Caco-2 (cell line): ENCODE measurements at places on chromosomes 5 and 9.

GRCh38 chr9:130936285-130937117, 2.5 kb downstream of the FIBCD1 start:
- peak; percentile 67 for DNase-seq

GRCh38 chr5:103283120-103283519, 24.6 kb downstream of the MACIR start:
- DNase-seq = no peak

GRCh38 chr9:6415266-6415665, 2.3 kb downstream of the UHRF2 start:
- DNase-seq = no peak

- no peak for DNase-seq
These were observed 4.2 kb upstream of the ANXA2R start for GRCh38 chr5:43044181-43044914.

DNA sequence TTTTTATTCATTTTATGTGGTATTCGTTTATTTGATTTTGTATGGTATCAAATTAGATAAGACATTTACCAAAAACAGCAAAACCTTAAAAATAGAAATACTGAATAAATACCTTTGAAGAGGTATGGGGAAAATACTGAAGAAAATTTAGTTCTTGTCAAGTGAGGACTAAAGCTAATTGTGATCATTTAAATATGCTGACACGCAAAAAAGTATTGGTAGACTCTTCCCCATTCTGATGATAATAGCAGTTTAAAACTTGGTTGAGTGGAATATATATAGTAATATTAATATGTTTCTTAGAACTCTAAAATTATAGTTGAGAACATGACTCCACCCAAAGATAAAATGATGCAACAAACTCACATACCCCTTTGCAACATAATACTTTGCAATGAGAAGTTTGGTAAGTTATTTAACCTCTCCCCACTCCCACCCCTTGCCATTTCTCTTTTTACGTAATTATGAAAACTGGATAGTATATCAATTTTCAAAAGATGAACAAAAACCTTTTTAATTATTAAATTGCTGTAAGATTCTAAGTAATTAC, 30.1 kb upstream of the SNX24 start:
- no peak for DNase-seq

DNA sequence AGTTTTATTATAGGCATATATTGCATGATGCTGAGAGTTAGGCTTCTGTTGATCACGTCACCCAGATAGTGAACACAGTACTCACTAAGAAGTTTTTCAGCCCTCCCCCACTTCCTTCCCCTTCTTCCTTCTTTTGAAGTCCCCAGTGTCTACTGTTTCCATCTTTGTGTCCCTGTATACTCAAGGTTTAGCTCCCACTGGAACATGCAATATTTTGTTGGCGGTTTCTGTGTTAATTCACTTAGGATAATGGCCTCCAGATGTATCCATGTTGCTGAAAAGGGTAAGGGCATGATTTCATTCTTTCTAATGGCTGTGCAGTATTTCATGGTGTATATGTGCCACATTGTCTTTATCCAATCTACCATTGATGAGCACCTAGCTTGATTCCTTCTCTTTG, 764.3 kb downstream of the MTRR start:
- no peak for DNase-seq

- DNase-seq = no peak
These were observed 600.7 kb upstream of the SGCD start for GRCh38 chr5:155726267-155726666.

DNA sequence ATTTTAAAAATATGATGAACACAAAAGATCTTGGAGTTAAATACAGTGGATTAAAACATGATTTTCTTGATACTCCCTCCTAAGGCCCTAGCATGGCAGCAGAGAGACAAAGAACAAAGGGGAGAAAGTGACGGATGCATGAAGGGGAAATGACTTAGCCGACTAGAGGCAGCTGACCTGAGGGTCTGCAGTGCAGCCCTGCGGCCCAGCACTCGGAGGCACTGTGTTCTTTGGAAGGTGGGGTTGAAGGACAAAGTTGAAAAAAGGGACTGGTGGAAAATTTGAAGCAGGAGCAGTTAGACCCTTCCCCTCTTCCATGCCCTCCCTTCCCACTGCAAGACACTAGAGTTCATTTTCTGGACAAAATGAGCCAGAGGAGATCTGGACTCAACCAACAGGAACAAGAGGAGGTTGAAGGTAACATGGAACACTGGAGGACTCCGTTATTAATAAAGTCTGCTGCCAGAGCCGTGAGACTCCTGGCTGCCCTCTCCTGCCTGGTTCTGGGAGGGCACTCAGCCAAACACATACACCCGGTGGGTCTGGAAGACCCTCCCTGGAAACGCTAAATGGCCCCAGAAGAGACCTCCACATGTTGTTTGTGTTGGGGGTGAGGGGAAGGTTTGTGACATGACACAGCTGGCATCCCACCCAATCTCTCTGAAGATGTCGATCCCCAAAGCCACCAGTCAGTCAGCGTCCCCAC, 98.1 kb downstream of the JMY start:
- DNase-seq = no peak

GRCh38 chr5:17788351-17788750, 154.1 kb downstream of the TAF11L14 start:
- DNase-seq = no peak

DNA sequence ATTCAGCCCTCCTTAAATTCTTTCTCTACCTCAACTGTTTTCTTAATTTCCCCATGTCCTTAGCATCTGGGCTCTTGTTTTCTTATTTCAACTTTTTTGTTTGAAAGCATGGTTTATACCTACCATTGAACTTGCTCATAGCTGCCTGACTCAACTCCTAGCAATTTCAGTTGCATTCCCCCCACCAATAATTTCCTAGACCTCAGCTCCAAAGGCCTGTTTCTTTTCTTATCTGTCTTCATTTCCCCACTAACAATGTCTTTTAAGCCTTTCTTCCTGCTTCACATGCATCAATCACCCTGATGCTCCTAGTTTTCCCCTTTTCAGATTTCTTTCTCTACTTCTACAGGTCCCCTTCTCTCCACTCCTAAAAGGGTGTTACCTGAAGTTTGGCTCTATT, 129.7 kb upstream of the PDE4D start:
- no peak for DNase-seq

DNA sequence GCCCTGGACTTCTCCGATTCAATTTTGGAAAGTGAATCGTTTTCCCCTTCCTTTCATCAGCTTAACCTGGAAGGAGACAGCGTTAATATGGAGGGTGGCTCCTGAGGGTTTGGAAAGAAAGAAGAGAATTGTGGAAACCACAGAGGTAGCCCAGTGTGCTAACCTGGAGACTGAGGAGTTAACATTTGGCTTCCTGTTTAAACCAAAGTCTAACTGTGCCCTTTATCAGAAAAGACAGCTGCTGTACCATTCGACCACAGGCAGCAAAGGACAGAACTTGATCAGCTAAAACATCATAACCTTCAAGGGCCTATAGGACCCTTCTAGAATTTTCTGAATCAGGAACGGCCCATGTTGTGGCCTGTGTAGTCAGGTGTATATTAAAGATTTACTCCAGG, 735 bp downstream of the IDNK start:
- DNase-seq = no peak

DNA sequence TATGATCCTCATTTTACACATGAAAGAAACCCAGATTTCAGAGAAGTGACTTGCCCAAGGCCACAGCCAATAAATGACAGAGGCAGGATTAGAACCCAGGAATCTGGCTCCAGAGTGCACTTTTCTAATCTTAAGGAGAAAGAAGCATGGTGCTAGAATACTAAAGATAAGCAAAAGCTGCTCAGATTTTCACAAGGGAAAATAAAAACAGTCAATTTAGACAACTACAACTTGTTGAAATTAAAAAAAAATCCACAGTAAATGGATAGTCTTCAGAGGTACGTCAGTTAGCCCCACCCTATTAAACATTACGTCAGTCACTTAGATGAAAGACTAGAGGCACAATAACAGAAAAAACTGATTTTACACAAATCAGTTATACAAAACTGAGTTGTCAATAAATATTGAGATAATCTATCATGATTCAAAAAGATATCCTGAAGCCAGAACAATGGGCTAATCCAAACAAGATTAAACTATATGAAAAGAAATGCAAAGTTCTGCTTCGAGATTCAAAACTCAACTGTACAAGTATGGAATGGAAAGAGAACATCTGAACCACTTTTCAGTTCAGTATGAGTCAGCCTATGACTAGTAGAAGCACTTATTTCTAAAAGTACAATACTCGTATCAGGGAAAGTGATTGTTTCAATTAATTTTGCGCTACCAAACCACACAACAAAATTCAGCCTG, 9.3 kb downstream of the TMEM245 start:
- no peak for DNase-seq

- DNase-seq = no peak
These were observed 8.3 kb downstream of the ZDHHC11B start for GRCh38 chr5:775961-776861.

GRCh38 chr5:111929867-111930266, 172.9 kb upstream of the NREP start:
- DNase-seq = no peak

DNA sequence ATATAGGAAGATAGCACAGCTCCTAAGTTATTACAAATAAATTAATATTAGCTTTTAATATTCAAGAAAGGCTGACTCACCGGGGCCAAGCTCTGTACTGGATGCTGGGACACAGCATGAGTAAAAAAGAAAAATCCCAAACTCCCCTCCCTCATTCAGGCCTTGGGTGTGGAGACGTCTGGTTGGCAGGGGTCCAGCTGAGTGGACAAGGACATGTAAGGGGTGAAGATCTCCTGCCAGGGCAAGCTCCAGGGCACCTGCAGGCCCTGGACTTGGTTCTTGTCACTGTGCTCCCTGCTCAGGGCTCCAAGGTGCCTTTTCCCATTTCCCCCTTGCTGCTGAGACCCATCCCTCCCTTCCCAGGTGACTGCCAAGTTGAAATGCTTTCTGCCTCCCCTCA, 388.5 kb downstream of the ENC1 start:
- no peak for DNase-seq
